ENCODE measurements at places on chromosomes 11 and 22.
A peak's percentile ranks its signal among the peaks of the same experiment; 100 is the strongest.

- DNase-seq: no peak
Measured at GRCh38 chr11:113774174-113774503, 647 bp upstream of the ZW10 start.

- no peak for DNase-seq
Measured at GRCh38 chr11:123231777-123232176, 36.7 kb upstream of the CLMP start.

DNA sequence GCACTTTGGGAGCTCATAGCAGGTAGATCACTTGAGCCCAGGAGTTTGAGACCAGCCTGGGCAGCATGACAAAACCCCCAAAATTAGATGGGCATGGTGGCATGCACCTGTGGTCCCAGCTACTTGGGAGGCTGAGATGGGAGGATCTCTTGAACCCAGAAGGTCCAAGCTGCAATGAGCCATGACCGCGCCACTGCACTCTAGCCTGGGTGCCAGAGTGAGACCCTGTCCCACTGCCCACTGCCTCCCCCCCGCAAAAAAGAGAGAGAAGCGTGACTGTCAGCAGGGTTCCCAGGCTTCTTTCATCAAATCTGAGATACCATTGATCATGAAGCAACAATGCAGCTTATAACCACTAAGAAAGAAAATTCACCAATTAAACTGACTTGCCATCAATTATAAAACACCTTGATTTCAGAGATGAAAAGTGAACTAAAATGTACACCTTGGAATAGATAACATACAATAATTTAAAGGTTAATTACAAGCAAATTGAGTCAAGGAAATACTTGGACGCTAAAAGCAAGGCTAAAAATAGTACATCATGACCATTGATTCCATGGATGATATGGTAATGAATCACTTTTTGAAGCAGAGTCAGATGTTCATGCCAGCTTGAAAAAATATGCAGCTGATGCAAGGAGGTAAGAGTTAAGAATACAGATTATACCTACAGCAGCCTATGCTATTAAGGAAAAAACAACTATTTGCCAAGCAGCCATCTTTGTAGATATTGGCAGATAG is 90.8 kb upstream of the ALKBH3 start:
- no peak for DNase-seq

DNA sequence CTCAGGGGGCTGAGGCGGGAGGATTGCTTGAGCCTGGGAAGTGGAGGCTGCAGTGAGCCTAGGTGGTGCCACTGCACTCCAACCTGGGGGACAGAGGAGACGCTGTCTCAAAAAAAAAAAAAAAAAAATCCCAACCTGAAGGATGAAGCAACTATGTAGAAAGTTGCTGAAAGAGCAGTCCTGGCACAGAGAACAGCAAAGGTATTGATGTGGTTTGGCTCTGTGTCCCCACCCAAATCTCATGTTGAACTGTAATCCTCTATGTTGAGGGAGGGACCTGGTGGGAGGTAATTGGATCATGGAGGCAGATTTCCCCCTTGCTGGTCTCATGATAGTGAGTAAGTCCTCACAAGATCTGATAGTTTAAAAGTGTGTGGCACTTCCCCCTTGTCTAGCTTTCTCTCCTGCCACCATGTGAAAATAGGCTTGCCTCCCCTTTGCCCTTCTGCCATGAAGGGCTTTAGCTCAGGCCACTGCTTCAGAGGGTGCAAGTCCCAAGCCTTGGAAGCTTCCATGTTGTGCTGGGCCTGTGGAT is 10.7 kb upstream of the SERPING1 start:
- no peak for DNase-seq

- no peak for DNase-seq
Measured at GRCh38 chr22:39543095-39543494, 10.5 kb upstream of the RPS19BP1 start.

GRCh38 chr11:63404161-63404935 is 34.8 kb downstream of the SLC22A9 start:
- DNase-seq: no peak

GRCh38 chr22:22879675-22880155 is 7.9 kb upstream of the IGLL5 start:
- no peak for DNase-seq

DNA sequence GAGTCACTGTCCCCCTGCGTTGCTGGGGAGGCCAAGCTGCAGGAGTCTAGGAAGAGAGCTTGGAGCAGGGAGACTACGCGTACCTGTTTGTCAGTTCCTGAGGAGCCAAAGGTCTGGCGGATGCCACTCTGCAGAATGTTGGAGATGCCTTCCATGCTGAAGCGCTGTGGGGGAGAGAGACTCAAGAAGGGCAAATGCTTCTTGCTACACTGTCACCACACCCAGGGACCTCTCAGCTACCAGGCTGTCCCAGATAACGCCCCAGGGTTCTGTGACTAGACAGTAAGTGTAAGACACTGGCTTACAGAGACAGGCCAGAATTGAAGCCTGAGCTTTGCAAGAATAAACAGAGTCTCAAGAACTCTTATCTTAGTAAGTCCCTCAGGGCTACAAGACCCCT is 42.0 kb downstream of the FEZ1 start:
- DNase-seq: no peak

- DNase-seq: peak; percentile 16
Measured at GRCh38 chr11:70270877-70271648, 573 bp downstream of the PPFIA1 start.
